ENCODE measurements at places on chromosomes 7 and 10. TPM values are rescaled to one million over a fixed set of nuclear protein-coding genes. Genes with fewer than 3 reads are reported as not detected.

Gene OR13A1
- total RNA-seq: 1.5 TPM

Gene KIAA1217
- 14.6 TPM for total RNA-seq

Gene ITIH5
- total RNA-seq: 0.84 TPM

GRCh38 chr10:121644501-121644900 is 46.3 kb upstream of the FGFR2 start:
- H3K4me1 ChIP-seq: peaks cover 10% of the 10 kb centered on the region
- H3K27ac ChIP-seq: no peak overlapping the region
- no peaks in the 10 kb centered on the region for H3K27me3 ChIP-seq
- peak; percentile 18 for DNase-seq
- H3K36me3 ChIP-seq: no peaks in the 10 kb centered on the region

DNA sequence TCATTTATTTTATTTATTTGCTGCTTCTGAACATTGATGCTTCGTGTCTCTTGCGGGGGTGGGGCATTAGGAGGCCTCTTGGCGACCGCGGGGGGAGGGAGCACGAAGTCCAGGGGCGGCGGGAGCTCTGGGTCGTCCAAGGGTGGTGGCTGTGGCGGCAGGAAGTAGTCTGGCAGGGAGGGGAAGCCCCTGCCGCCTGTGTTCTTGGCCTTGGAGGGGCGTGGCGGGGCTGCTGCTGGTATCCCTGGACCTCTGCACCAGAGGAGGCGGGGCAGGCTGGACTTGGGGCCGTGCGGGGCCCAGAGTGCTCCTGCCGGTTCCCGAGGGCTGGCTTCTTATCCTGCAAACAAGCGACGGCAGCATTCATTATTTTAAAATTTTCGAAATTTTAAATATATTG is 70.5 kb upstream of the ABI1 start:
- no peak overlapping the region for H3K27ac ChIP-seq
- no peak for DNase-seq
- no peaks in the 10 kb centered on the region for H3K4me1 ChIP-seq

DNA sequence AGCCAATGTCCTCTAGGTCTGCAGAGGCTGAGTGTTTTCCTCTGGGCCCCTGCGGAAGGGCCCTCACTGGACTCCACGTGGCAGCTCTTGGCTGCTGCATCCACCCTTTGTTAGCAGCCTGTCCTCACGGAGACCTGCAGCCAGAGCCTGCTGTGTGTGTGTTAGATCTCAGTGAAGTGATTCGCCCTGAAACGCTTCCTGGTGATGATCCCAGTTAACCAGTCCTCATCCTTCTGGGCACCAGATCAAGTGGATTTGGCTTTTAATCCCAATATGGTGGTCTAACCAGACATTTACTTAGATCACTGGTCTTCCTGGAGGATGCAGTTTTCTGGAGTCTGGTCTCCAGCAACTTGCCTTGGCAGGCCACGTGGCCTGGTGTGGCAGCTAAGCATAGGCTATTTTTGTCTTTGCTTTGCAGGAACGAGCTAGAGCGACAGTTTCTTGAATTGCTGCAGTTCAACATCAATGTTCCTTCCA is 39.5 kb upstream of the GJD4 start:
- no peaks in the 10 kb centered on the region for H3K4me1 ChIP-seq
- no peaks in the 10 kb centered on the region for H3K27me3 ChIP-seq
- no peak for DNase-seq
- no peak overlapping the region for H3K27ac ChIP-seq

- no peaks in the 10 kb centered on the region for H3K36me3 ChIP-seq
- H3K4me3 ChIP-seq: no peak overlapping the region
- no peaks in the 10 kb centered on the region for H3K27me3 ChIP-seq
- H3K27ac ChIP-seq: no peak overlapping the region
- no peaks in the 10 kb centered on the region for H3K4me1 ChIP-seq
- no peak for DNase-seq
Observed at GRCh38 chr10:73887294-73888039, 13.1 kb upstream of the CAMK2G start.

GRCh38 chr10:94666391-94667102 is 17.0 kb upstream of the CYP2C18 start:
- DNase-seq: no peak
- no peak overlapping the region for H3K4me3 ChIP-seq
